ENCODE measurements at places on chromosomes 11 and 22.

DNA sequence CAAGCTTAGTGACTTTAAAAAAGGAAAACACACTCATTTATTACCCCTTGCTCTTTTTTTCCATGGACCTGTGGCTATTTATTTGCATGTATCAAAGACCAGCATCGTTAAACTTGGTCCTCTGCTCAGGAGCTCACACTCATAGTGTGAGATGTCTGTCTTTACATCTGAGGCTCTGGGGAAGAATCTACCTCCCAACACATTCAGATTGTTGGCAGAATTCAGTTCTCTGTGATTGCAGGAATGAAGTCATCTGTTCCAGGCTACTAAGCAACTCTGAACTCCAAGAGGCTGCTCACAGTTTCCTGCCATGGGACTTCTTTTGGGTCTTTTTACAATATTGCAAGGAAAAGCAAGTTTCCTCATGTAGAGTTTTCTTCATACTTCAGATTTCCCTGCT lies 138.8 kb downstream of the LRRC4C start:
- DNase-seq = no peak

DNA sequence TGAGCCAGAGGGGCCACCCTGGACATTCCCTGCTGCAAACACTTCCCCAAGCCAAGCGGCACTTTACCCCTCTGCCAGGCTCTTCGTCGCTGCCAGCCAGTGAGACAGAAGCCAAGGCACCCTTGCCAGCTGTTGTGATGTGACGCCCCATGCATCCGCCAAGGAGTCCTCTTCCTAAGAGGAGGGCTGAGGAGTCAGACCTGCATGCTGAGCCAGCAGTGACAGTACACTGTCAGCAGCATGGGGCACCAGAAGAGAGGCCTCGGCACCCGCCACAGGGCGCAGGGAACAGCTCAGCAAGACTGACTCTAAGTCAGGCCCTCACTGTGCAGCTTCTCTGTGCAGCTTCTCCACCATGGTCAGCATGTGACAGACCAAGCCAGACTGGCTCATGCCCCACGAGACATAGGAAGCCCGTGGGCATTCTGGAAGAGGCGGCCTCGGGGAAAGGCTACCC lies 26.4 kb downstream of the VPS37C start:
- DNase-seq = no peak

GRCh38 chr11:27456140-27456794 lies 16.3 kb downstream of the LGR4 start:
- no peak for DNase-seq

DNA sequence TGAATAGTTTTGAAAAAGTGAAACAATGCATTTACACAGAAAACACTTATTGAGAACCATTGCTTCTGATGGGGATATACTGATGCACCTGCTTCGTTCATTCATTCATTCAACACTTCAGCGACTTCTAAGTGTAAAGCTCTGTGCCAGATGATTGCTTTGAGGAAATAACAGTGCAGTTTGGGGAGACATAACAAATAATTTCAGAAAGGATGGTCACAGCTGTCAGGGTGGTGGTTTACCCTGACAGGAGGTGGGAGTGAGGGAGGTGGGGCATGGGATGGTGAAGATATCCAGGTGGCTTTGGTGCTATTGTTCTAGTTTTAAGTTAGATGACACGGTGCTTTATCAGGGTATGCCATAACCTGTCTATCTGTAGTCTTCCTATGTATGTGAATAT lies 344.1 kb downstream of the LARGE1 start:
- no peak for DNase-seq

DNA sequence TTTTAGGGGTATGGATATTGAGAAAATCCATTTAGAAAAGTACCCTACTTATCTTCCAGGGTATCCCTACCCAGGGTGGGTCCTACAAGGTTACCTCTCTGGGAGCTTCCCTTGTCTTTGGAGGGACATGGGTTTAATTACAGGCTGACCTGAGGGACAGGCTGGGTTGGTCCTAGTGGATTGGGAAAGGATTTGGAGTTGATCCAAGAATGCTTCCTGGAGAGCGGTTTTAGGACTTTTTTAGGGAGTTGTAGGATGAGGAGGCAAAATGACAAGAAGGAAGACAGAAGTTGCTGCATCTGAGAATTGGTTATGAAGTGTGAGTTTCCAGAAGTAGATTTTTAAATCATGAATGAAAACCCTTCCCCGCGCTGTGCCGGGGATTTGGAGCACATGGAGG lies 61.8 kb upstream of the CRTAM start:
- no peak for DNase-seq

- DNase-seq = no peak
Measured at GRCh38 chr11:129391821-129392220, 16.2 kb downstream of the BARX2 start.

DNA sequence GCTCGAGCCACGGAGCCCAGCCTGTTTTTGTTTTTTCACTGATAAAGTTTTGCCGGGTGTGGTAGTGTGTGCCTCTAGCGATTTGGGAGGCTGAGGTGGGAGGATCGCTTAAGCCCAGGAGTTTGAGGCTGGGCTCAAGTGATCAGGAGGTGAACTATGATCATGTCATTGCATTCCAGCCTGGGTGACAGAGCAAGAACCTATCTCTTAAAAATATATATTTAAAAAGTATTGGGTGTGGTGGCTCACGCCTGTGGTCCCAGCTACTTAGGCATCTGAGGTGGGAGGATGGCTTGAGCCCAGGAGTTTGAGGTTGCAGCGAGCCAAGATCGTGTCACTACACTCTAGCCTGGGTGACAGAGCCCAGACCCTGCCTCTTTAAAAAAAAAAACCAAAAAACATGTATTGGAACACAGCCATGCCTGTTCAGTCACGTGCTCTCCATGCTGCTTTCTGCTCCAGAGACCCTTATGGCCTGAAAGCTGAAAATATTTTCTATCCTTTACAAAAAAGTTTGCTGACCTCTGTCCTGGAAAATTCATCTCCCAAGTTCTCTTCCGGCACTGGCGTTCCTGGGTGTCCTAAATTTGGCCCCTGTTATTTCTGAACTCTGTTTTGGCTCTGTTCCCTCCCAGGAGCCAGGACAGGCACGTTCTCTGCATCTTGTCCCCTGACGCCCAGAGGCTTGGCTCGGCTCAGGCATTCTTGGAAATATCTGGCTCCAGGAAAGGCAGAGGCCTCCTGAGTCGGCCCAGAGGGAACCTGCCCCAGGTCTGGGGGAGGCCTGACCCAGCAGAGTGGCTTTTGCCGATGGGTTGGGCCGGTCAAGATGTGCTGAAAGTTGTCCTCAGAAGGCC lies 61.3 kb upstream of the PPP6R3 start:
- DNase-seq = no peak

DNA sequence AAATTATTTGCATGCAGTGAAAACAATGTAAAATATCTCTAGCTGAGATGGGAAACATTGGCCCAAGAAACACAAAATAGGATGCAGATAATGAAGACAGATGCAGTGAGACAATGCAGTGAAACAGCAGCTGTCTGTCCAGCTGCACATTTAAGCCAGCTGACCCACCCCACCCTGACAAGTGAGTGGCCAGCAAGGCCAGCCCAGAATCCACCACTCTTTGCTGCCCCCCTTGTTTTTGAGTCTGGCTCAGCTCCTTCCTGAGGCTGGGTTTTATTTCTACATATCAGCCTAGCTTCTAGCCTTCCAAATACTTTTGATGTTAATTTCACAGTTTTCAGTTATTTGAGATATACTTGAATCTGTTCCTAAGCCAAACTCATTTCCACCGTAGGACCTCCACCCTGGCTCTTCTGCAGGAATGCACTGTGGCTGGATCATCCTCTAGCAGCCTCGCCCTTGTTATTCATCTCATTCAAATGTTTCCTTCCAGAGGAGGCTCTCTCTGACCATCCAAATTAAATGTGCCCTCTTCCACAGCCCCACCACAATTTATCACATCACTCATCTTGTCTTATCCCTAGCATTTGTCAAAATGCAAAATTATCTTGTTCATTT lies 154.1 kb upstream of the POU2AF2 start:
- DNase-seq = no peak

- no peak for DNase-seq
Measured at GRCh38 chr22:37582526-37582925, 2.6 kb upstream of the LGALS2 start.

DNA sequence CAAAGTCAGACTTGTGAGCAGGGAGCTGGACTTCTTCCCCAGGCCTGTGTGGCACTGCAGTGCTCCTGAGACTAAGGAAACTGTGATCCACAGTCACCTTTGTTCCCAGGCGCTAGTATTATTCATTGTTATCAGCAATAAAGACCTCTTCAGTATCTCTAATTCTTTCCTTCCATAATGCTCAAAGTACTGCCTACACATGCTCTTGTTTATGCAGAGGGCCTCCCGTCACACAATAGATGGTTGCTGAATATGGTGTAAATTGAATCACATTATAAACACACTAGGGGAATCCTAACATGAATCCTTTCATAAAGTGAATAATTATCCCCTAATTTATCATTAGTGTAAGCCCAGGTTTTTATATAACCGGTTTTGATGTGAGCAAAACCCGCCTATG lies 493.3 kb downstream of the BUD13 start:
- DNase-seq = no peak

DNA sequence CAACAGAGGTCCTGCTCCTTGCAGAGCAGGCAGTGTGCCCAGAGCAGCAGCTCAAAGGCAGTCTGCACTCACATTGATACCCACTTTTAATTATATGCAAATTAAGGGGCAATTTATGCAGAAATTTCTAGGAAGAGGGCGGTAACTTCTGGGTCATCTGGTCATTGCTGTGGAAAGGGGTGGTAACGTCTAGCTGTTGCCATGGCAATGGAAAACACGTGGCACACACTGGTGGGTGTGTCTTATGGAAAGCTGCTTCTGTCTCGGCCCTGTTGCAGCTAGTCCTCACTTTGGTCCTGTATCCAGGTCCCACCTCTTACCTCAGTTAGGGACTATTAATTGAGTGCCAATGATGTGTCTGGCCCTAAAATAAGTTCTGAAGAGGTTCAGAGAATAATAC lies 36.8 kb downstream of the BARX2 start:
- no peak for DNase-seq

DNA sequence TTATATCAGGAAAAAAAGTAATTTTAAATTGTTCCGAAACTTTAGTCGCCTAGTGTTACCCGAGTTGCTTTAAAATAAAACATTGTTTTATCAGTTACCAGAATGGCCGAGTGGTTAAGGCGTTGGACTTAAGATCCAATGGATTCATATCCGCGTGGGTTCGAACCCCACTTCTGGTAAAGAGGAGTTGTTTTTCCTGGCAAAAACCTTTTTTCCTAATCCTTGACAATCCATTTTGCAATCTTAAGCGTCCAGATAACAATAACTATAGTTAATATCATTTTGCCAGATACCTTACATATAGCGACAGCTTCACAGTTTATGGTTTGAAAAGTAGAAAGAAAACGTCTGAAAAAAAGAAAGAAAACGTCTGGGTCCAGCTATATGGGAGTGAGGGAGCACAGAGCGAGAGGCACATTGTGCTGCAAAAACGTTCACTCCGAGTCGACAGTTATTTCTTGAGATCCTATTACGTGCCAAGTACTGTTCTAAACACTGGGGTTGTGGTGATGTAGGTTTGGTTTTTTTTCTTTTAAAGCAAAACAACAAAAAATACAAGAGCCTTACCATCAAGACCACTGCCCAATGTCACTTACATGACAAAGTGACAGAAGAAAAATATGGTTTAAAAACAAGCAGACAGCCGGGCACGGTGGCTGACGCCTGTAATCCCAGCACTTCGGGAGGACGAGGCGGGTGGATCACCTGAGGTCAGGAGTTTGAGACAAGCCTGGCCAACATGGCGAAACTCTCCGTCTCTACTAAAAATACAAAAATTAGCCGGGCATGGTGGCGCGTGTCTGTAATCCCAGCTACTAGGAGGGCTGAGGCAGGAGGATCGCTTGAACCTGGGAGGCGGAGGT lies 40.6 kb downstream of the OR4D9 start:
- DNase-seq = no peak

DNA sequence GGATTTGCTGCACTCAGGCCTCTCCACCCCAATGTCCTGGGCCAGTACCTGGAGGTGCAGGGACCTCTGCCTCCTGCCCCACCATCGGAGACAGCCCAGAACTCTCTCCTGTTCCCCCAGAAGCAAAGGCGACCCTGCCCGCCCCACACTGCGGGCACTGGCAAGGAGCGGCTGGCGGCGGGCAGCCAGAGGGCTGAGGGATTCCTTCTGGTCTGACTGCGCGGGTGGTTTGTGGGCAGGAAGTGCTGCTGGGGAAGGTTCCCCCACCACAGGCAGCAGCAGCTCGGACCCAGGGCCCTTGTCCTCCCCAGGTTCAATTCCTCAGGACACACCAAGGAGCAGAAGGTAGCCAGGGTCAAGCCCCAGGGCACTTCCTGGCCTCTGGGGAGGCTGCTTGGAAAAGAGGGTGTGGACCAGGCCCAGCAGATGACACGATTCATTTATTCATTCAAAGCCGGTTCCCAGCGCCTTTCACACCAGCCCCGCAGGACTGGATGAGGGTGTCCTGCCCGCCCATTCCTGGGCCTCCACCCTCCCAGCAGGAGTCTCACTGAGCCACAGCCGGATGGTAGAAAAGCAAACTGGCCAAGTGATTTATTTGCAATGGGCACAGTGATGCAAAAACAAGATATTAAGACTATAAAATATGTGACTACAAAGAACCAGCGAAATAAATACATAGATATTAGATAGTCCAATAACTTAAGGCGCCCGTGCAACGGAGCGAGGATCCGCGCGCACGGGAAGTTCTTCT lies 1.2 kb downstream of the PHLDA2 start:
- DNase-seq = no peak

DNA sequence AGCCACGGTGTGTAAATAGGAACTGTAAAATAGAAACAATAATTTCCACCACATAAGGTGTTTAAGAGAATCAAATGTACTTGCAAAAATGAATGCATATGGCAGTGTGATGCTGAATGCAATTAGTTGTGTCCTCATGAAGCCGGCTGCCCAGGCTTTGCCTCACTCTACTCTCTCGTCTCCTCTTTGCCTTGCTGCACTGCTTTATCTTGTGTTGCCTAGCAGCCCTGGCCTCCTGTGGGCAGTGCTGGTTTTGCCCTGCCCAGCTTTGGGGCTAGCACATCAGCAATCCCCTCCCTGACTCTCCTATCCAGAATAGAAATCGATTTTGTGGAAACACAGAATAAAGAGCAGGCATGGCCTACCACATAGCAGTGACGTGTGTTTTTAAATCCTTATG lies 30.0 kb downstream of the LRRC32 start:
- no peak for DNase-seq

DNA sequence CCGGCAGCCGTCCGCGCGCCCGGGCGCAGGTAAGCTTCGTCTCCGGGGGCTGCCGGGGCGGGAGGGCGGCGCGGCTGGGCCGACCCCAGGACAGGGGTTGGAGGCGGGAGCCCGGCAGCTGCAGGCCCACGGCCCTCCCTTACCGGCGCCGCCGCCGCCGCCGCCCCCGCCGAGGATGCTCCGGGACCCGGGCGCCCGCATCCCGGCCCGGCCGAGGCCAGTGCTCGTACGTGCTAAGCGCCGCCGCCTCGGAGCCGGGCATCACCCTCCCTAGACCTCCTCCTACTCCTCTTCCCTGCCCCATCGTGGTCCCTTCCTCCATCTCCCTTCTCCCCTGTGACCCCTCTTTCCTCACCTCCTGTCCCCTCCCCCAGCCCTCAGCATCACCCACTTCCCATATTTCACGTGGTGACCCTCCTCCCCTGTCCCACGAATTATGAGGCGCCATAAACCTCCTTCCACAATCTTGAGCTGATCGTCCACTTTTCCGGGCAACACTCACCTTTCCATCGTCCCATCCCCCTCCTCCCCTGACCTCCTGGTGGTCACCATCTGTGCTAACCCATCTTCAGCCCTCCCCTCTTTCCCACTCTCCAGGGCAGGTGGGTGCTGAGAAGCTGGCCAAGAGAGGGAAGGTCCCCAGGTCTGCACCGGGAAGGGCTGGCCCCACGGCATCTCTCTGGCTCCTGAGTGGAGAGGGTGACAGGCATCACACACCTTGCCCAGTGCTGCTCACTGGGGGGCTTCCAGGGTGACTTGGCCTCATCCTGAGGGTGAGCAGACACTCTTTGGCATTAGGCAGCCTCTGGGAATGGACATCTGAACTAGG lies 612 bp downstream of the ASPHD2 start:
- DNase-seq = no peak

All from central memory CD4-positive, alpha-beta T cell (primary cell).